ENCODE measurements at places on chromosomes 3 and 15.
A peak's percentile ranks its signal among the peaks of the same experiment; 100 is the strongest.

DNA sequence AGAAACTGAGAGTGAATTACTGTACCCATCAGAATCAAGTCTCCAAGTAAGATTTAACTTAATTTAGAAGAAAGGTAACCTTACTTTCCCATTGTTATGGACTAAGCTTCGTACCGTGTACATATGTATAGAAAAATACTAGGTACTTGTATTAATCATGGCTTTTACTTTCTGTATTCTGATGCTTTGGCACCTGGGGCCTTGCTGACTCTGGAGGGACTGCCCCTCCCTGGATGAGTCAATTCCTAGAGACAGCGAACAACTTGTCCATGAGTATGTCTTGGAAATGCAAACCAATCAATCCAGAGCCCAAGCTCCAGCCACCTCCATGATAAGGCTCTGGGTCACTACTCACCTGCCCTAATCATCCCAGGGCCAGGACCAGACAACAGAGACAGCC lies 50.0 kb upstream of the DGKG start:
- DNase-seq = peak; percentile 53

DNA sequence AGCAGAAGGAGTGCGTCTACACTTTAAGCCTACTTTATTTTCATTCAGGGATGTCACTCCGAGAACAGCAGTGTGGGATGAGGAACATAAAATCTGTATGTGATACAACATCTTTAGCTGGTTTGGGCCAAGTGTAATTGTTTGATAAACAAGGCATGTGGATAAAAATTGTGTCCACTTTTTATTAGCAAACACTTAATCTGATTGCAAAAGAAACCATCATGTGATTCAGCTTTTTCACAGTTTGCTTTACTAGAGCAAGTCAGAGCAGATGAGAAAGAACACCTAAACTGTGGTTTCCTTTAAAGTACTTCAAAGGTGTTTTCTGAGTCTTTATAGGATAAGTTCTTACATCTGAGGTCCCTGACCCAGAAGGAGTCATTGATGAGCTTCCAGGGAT lies 237.9 kb downstream of the THSD4 start:
- DNase-seq = no peak

DNA sequence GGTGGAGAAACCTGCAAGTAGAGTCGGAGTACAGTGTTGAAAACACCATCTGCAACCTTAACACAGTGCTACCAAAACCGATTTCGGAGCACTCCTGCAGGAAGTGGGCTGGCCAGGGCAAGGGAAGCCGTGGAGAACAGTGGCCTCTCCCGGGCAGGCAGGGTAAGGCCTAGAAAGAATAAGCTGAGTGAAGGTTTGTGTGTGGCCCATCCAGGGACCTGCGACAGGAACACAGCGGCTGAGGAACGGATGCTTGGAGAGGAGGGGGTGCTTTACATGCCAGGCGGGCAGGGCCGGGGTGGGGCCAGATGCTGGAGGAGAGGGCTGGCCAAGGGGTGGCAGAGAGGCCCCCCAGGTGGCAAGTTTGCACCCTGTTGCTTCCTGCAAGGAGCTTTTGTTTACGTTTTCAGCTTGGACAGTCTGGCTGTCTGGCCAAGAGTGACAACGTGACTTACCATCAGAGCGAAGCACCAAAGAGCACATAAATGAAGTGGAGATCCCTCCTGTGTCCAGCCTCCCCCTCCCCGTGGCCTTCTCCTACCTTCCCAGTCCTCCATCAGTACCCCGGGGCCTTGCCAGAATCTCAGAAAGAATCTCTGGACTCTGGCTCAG lies 156.5 kb downstream of the PGPEP1L start:
- DNase-seq = peak; percentile 29

DNA sequence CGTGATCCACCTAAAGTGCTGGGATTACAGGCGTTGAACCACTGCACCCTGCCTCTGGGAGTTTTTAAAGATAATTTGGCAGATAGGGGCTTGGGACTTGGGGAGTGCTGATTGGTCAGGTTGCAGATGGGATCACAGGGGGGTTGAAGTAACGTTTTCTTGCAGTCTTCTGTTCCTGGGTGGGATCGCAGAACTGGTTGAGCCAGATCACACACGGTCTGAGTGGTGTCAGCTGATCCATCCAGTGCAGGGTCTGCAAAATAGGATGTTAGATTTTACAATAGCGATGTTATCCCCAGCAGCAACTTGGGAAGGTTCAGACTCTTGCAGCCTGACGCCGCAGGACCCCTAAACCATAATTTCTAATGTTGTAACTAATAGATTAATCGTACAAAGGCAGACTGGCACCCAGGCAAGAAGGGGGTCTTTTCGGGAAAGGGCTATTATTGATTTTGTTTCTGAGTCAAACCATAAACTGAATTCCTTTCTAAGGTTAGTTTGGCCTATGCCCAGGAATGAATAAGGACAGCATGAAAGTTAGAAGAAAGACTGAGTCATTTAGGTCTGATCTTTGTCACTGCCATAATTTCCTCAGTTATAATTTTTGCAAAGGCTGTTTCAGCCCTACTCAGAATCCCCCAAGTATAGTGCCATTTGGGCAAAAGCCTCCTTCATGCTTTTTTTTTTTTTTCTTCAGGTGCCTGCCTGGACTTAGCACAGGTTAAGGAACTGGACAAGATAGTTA lies 1.5 kb upstream of the CA12 start:
- DNase-seq = no peak

DNA sequence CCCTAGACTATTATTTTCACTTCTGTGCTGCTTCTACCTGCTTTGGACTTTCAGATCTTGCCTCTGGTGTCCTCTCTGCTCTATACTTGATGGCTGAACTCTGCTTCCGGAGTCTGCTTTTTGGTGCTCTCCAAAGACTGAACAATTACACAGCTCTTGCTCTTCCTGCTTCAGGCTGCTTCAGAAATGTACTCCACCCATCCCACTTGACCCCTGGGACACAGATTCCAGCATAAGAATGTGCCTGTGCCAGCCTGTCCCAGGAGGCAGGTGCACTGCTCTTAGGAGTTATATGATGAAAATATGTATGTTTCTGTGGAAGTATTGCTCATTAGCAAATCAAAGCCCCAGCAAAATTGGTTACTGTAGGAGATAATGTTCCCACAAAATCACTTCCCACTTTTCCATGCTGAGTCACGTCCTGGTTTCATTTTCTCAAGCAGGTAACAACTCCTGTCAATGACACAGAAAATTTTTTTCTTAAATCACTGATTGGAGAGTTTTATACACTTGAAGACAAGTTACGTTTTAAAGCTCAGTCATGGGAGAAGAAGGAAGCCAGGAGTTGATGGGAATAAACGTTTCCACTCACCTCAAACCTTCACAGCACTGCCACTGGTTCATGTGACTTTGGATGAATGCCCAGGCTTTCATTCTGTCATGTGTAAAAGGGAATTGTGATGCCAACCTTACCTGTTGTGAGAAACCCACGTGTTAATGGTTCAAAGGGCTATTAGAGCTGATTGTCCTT lies 239.4 kb upstream of the ZPLD1 start:
- DNase-seq = no peak

DNA sequence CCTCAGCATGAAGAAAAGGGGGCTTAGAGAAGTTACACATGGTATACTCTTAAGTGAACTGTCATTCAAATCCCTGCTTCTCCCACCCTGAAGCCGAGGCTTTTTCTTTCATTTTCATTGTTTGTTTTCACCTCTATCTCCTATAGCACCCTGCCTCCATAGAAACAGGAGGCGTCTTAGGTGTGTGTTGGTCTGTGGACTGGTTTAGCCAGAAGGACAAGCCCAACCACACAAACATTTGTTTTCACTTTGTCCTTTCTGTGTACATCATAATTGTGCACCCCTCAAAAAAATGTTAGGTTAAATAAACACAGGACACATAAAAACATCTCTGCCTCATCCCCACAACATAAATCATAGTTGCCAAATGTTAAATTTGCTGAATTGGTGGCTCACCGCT lies 73.3 kb upstream of the UBE2E2 start:
- DNase-seq = no peak

- DNase-seq = no peak
Observed at GRCh38 chr3:96450699-96451098, 363.7 kb upstream of the EPHA6 start.

DNA sequence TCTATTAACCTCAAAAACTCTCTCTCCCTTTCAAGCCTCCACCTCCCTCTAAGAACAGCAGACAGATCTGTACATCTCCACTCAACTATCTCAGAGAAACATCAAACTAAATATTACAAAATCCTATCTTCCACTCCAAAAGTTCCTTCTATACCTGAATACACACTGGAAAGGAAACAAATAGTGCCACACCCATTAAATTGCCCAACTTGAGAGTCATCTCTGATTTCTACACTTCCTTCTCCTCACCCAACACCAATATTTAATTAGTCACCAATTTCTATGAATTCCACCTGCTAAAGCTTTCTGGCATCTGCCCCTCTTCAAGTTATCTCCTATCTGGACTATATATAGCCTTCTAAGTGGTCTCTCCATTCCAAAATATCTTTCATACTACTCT lies 65.8 kb downstream of the PEAK1 start:
- no peak for DNase-seq

DNA sequence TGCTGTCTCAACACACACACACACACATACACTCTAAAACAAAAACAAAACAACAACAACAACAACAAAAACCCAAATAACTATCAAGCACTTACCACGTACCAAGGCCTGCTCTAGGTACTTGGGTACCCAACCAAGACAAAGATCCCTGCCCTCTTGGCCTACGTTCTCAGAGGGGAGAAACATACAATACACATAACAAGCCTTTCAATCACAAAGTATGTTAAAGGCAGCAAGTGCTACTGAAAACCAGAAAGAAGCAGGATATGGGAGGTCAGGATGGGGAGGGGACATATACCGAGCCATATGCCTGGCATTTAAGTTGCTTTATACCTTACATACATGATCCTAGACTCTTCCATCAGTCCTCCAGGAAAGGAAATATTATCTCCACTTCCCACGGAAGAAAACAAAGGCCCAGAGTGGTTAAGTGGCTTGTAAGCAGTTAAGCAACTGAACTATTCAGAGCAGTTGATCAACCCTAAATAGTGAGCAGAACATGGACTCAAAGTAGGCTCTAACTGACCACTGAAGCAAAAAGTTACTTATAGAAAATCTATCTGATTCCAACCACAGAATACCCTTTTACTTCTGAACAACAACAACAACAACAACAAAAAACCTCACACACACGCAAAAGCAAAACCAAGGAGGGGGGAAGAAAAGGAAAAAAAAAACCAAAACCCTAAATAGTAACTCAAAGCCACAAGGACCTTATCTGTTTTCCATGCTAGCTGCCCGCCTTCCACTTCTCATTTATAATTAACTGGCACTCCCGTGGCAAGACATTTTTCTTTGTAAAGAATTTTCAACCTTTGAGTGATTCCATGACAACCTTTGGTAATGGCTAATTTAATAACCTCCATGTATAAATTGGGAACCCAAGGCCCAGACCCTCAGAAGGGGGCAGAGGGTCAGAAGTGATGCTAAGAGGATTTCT lies 21.0 kb downstream of the PRICKLE2 start:
- DNase-seq = no peak

GRCh38 chr3:188627652-188628051 lies 473.7 kb downstream of the LPP start:
- DNase-seq = no peak

- no peak for DNase-seq
Observed at GRCh38 chr15:64530918-64531317, 70.5 kb downstream of the ZNF609 start.

DNA sequence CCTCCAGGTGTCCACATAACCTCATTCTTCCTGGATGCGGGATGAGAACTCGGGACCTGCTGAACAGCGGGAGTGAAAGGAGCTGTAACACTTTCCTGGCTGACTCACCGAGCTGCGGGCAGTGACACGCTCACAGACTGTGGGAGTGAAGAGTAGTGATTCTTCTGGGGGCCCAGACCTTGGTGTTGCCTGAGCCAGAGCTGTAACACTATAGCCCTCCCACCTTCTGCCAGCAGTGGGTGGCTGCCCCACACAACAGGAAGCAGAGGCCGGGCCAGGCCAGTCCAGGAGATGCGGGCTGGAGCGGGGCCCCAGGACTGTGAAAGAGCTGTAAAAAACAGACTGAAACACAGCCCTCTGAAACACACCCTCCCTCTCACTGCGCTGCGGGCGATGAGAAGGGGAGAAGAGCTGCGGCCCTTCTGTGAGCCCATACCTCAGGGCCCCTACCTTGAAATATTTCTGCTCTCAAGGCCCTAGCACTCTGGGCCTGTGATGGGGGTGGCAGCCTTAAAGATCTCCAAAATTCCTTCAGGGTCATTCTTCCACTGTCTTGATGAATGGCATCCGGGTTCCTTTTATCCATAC lies 464.0 kb upstream of the CCDC54 start:
- DNase-seq = no peak

DNA sequence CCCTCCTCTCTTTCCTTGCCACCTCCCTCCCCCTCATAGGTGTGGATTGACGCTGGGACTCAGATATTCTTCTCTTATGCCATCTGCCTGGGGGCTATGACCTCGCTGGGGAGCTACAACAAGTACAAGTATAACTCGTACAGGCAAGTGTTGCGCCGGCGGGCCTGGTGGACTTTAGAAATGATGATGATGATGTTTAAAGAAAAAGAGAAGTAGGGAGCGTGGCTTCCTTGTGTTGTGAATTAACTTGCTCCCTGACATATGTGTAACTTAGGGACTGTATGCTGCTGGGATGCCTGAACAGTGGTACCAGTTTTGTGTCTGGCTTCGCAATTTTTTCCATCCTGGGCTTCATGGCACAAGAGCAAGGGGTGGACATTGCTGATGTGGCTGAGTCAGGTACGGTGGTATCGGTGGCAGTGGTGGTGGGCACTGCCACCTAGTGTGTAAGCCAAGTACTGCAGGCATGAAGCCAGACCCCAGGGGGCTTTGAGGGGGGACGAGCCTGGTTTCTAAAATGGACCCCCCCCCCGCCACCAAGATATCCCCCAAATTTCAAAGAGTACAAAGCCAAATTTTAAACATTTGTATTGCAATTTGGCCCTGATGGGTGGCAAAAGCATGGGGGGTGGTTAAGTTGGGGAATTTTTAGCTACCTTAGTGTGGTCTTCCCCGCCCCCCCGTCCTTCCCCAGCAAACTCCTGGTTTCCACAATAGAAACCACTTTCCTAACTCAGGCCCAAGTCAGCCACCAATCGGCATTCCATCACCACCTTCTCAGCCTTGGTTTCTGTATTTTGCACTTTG lies 65.6 kb downstream of the SLC6A6 start:
- peak; percentile 19 for DNase-seq

DNA sequence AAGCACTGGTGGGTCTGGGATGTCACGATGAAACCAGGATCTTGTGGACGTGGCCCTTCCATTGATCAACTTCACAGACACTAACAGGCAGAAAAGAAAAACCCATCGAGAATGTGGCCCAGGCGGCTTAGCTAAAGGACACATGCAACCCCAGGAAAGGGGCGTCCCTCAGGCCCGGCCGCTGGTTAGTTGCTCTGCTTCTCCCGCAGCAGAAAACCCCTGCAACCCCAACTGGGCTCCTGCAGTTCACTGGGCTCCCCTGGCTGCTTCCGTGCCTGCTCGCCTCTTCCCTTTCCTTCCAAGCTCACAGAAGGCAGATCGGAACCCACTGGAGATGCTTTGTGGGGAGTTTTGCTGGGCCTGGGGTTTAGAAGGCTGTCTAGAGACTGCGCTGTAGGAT lies 1.1 kb downstream of the GASK1A start:
- DNase-seq = no peak

- DNase-seq = no peak
Observed at GRCh38 chr15:25427861-25428260, 11.0 kb downstream of the UBE3A start.

GRCh38 chr3:12961007-12961696 lies 112.1 kb downstream of the IQSEC1 start:
- no peak for DNase-seq

- DNase-seq = no peak
Observed at GRCh38 chr3:161314836-161315395, 56.4 kb downstream of the SPTSSB start.
